Activated T-helper 9 cell treated with anti-CD3 and anti-CD28 coated beads, Interleukin-2, amount 50 U/mL, for 16 hours (primary cell): ENCODE measurements at places on chromosomes 11 and 22.

DNA sequence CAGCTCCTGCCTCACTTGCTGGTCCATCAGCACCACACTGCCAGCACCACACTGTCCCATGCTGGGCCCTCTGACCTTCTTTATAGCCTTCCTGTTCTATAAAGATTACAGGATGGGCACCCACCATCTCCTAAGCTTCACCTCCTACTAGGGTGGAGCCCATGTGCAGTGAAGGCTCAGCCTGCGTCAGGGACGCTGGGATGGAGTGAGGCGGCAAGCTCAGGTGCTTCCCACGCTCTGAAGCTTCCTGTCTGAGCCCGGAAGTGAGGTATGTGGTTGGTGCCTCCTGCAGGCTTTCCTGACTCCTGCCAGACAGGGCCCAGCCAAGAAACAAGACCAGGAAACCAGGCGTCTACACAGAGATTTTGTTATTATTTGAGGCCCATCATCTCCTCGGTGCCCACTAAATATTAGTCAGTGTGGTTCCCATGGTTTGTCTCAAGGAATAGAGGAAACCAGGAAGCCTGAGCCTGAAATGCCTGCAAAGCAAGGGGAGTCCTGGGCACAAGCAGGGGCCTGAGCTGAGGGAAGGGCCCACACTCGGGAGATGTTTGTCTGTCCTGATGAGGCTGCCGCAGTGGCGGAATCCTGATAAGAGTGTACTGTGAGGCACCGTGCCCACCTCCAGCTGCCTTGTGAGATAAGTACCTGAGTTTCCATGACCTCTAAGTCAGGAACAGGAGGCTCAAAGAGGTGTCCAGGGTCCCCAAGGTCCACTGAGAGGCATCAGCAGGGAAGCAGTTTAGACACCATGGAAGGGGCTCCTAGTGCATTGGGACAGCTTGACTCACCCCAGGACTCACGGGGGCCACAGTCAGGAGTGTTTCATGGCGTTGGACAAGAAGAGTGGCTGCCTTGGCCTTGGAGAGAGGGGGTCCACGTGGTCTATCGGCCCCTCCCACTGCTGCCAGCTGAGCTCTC, 22.0 kb downstream of the RSPH14 start:
- peak; percentile 37 for DNase-seq

- no peak for DNase-seq
Measured at GRCh38 chr11:11660363-11660740, 38.5 kb upstream of the GALNT18 start.

DNA sequence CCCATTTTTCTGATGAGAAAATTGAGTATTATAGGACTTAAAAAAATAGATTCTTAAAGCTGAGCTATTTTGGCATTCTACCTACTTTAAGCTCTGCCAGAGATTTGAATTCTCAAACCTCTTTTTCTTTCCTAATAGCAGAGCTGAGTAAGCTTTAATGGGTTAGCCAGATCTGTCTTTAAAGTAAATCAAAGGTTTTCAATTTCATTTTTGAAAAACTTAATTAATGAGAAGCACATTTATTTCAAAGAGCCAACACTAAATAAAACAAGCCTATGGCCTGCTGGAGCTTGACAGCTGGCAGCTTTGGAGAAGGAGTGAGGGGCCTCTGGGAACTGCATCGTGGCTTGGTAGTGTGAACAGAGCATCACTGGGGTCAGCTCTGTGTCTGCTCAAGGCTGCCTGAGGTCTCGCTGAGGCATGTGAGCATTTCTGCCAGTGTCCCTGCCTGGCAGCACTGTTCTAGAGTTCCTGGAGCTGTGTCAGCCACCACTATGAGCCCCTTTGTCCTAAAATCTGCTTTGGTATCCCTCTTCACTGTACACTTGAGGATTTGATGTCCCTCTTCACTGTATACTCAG, 50.4 kb upstream of the PRSS23 start:
- no peak for DNase-seq

DNA sequence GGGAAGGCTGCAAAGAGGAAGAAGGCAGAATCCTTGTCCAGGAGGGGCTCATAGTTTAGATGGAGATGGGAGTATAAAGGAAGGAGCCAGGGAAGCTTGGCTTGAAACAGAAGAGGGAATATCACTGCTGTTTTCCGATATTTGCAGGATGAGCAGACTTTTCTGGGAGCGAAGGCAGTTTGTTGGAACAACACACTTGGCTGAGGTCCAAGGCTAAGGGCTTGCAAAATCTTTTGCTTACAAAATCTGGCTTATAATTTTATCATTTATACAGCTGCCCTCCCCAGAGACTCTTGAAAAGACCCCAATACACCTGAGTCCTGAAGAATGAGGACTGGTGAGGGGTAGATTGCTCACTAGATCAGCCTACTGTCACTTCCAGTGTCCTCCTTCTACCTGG, 174.8 kb downstream of the NELL1 start:
- no peak for DNase-seq

DNA sequence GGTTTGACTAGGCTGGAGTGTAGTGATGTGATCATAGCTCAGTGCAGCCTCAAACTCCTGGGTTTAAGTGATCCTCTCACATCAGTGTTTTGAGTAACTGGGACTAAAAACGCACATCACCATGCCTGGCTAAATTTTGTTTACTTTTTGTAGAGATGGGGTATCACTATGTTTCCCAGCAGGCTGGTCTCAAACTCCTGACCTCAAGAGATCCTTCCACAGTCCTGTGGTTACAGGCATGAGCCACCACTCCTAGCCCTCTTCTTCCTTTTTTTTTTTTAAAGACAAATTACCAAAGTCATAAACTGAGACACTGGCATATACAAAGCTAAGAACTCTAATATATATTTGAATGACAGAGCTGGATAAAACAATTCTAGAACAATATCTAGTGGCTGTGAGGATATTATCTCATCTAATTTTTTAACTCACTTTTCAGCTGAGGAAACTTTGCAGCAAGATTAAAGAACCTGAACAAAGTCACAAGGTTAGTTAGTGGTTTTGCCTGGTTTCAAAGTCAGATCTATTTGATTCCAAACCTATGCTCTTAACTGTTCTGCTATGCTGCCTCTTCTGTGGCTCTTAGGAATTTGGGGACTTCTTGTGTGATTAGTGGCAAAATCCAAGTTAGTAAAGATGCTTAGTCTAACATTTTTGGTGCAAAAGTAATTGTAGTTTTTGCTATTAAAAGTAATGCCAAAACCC, 95.3 kb upstream of the RAG2 start:
- DNase-seq: no peak

- no peak for DNase-seq
Measured at GRCh38 chr11:96366024-96366423, 23.0 kb upstream of the MAML2 start.

GRCh38 chr22:27844656-27845591, 43.4 kb upstream of the MN1 start:
- DNase-seq: no peak

- peak; percentile 51 for DNase-seq
Measured at GRCh38 chr11:44596525-44597276, 31.2 kb downstream of the CD82 start.

DNA sequence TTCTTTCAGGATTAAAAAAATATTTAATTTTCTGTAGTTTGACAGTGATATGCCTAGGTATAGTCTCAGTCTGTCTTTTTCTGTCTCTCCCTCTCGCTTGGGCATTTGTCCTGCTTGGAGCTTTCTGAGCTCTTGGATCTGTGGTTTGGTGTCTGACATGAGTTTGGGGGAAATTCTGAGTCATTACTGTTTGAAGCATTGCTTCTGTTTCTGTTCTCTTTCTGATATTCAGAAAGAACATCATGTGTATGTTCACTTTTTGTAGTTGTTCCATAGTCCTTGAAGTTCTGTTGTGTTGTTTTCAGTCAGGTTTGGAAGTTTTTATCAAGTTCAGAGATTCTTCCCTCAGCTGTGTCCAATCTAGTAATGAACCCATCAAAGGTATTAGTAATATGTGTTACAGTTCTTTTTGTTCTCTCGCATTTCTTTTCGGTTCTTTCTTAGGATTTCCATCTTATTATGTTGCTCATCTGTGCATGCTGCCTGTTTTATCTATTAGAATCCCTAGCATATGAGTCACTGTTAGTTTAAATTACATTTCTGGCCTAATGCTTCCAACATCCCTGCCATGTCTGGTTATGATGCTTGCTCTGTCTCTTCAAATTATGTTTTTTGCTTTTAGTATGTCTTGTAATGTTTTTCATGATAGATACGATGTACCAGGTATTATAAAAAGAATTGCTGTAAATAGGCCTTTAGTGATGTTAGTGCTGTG, 48.4 kb downstream of the DDX10 start:
- DNase-seq: no peak

DNA sequence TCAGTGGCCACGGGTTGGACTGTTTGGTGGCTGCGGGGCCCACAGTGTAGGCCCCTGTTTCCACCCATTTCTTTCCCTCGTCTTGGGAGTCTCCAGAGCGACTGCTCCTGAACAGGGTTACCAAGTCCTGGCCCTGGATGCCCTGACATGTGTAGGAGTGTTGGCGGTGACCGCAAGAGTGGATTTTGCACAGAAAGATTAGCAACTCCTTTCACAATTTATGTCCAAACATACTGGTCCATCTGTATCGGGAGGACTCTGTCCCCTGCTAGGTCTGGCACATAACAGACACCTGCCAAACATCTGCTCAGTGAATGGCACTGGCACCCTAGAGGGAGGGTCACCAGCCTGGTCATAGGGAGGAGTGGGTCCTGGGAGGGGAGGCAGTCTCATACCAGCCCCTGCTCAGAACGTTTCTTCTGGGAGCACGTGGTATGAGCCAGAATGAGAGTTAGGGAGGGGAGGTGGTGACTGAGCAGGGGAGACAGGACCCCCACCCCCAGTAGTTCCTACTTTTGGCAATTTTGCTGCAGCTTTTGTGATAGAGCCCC, 3.4 kb upstream of the APOA1 start:
- DNase-seq: no peak

GRCh38 chr11:85827748-85828639, 17.1 kb upstream of the SYTL2 start:
- no peak for DNase-seq

DNA sequence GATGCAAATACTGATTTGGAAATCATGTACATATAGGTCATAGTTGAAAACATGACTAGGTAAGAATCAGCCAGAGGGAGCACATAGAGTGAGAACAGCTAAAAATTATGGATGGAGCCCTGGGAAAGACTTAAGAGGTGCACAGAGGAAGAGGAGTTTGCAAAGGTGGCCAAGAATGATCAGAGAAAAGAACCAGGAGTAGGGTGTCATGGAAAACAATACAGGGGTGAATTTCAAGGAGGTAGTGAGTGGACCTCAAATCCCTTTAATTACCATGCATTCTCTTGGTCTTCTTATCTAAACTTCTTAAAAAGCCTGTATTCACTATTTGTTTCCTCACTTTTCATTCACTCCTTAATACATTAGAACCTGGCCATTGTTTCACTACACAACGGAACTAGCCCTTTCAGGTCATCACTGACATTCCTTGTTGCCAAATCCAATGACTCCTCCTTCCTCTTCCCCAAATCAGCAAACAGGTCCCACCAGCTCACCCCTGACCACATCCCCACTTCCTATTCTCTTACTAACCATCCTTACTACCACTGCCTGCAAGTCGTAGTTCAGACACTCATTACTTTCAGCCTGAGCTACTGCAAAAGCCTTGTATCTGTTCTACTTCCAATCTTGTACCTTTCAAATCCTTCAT, 22.6 kb downstream of the BUD13 start:
- DNase-seq: no peak

DNA sequence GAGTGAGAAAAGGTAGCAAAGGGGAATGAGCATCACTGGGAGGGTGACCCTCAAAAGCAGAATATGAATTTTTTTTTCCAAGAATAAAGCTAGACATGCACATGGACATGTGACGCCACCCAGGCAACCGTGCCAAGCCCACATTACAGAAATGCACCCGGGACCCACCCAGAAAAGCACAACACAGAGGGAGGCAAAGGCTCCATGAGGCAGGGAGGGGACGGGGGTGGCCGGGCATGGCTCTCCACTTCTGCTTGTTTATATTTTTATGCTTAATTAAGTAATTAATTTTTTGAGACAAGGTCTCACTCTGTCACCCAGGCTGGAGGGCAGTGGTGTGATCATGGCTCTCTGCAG, 1524.3 kb downstream of the BRD1 start:
- no peak for DNase-seq

GRCh38 chr11:117984476-117984875, 1.7 kb upstream of the IL10RA start:
- DNase-seq: no peak

GRCh38 chr11:71451596-71452198, 1.3 kb upstream of the NADSYN1 start:
- no peak for DNase-seq

DNA sequence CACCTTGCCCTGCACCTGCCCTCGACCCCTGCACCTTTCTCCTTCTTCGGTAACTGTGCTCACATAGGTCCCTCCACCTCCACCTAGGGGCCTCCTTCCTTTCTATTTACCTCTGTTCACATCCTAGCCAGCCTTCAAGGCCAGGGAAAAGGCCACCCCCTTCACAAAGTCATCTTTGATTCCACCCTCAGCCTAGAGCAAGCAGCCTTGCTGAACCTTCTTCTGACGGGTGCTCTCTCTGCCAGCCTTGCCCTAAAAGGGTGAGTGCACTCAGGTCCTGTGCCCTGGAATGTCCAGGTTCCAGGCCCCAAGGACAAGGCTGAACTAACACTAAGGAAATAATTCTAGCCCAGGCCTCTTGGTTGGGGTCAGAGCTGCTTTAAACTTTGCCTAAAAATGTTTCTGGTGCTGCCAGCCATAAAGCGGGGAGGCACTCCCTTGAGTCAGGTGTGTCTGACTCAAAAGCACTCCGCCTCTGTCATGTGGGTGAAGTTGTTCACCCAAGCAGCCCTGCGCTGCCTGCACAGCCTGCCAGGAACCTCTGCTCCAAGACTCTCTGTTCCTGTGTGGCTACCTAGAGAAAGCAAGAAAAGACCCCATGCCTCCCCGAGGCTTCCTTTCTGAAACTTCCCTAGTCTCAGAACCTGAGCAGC, 9.2 kb upstream of the FAM83F start:
- DNase-seq: no peak

DNA sequence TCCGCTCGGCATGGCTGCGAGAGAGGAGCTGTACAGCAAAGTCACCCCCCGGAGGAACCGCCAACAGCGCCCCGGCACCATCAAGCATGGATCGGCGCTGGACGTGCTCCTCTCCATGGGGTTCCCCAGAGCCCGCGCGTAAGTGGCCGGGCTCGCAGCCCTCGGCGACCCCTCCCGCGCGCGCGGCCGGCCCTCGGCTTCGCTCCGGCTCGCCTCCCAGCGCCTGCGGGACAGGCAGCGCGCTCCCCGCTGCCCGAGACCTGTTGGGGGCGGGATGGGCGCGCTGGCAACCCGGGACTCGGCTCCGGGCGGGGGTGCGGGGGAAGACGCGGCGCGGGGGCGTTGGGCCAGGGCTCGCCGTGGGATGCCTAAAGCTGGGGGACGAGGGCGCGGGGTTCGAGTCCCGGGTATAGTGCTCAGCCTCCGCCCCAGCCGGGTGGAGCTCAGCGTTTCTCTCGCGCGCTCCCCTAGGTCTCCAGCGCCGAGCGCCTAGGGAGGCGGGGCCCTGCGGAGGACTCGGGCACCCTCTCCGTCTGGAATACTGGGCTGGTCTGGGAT, 630 bp downstream of the UBASH3B start:
- DNase-seq: peak; percentile 27
